DND-41 (cell line): ENCODE measurements at places on chromosomes 1 and 21.

DNA sequence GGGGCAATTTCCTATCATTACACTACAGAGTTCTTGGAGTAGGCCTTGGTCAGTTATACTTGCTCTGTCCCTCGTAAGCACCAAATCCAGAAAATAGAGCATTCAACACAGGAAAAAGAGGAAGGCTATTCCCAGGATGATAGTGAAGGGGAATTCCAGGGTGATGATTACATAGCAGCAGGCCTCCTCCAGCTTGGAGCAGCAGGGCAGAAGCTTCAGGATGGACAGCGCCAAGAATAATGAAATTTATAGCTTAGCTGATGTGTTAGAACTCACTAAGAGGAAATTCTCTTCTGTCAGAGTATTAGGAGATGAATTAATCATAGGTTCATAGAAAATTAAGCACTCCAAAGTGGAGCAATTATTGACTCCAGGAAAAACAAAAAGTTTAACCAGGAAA lies 10.8 kb upstream of the SMAP2 start:
- DNase-seq, result no peak

DNA sequence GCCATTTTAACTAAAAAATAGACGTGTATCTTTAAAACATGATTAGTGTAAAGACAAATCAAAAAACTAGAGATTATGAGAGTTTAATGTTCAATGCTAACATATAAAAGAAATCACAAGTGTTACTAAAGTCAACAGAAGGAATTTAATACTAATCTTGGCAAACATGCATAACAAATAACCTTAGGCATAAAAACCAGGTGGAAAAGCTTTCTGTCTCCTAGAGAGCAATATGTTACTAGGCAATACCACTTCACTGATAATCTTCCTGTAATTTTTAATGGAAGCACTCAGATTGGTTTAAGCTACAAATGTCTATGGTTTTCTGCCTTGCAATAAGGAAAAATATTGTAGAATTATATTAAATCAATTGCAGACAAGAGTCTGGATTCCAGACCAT lies 121.9 kb downstream of the NME7 start:
- DNase-seq, result no peak

DNA sequence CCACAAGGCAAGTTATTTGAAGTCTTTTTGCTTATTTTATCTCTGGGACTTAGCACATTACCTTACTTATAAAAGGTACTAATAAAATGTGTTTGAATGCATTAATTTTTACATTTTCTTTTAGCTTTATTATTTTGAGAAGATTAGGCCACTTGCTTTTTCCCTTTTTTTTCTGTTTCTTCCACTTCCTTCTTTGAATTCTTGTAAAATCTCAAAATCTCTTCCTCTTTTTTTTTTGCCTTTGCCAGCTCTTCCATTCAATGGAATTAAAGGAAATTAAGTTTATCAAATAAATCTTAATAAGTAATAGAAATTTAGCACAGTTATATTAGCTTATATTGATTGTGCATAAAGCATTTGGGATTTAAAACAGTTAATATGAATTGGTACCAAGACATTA lies 260.9 kb downstream of the SRGAP2C start:
- DNase-seq, result no peak

GRCh38 chr1:243693800-243694199 lies 156.2 kb downstream of the AKT3 start:
- no peak for DNase-seq

DNA sequence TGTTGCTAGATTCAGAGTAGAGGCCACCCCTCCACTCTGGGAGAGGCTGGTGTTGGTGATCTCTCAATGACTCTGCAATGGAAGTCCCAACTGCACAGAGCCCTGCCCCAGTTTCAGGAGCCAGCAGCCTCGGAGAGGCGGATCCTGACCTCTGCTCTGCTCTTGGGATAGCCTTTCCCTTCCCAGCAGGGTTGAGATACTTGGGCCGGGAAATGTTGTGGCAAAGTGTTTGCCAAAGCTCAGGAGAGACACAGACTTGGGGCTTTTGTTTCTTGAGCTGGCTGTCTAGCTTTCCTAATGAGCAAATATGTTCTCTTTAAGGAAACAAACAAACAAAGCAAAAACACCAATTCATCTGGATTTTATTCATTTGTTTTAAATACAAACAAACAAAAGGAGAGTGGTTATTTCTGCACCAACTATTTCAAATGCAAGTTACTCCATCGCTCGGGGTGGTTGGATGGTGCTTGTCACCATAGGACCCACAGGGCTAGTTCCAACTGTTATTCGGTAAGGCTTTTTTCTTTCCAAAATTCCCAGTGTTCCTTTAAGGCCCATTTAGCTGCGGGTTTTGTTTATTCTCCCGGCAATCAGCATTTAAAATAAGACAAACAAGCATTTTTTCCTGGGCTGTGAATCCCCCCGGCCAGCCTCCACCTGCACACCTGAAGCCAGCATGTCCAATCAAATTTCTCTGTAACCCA lies 193.9 kb upstream of the LMO4 start:
- DNase-seq, result no peak

- no peak for DNase-seq
Observed at GRCh38 chr21:45432575-45433255, 27.8 kb downstream of the COL18A1 start.

- DNase-seq, result no peak
Observed at GRCh38 chr1:160542303-160542945, 19.4 kb upstream of the SLAMF6 start.

DNA sequence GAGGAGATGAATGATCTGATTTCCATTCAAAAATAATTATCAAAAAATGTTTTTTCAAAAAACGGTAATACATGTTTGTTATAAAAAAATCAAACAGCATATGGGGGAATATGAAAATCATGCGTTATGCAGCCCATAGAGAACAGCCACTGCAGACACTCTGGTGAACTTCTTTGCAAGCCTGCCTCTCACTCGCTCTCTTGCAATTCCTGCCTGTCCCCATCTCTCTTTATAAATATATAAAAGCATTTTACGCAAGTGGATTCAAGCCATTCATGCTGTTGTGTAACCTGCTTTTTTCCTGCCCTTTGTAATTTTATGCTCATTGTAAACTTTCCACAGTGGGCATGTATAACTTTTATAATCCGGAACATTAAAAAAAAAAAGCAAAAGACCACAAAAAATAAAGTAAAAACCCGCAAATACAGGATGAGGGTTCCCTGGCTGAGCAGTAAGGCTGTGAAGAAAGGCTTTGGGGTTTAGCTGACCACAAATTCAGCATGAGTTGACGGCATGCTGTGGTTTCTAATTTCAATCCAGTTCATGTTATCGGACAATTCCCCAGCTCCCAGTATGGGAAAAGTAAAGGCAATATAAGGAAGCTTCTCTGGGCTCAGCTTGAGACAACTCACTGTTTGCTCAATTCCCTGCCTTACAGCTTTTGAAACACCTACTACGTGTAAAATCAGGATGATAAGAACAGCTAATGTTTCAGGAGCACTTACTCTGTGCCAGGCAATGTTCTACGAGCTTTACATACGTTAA lies 52.8 kb upstream of the ZBTB40 start:
- peak; percentile 18 for DNase-seq

DNA sequence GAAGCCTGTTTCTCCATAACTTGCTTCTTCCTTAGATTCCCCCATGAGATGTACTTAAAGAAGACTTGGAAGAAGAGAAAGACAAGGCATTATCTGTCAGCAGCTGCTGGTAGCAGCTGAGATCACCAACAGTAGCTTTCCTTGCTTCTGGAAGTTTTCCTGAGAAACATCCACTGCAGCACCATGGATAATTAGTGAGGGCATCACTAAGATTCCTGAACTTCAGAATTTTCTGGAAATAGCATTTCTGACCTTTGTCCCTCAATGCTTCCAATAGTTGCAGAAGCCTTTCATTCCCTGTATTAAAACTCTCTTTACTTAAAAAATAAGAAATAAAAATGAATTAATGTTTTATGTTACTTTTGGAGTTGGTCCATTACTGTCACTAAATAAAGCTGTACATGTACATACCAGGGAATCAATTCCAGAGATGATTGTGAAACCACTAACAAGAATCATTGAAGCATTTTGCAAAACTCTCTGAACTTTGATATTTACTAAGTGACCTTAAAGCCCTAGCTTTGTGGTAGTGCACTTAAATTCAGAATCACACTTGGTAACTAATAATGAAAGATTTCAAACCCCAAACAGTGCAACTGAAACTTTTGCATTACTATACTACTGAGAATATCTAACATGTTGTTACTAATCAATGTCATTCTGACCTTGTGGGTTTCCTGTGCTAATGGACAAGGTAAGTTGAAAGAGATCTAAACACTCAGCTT lies at the start of gene CFHR4:
CFHR4 (plus strand) TSS at position 538 of the 725 bp plus-strand sequence; CDS start at position 637, 99 bp downstream.
- no peak for DNase-seq

- no peak for DNase-seq
Observed at GRCh38 chr1:225936523-225936922, 4.5 kb downstream of the LEFTY2 start.

GRCh38 chr1:191963286-191963685 lies 195.0 kb upstream of the RGS18 start:
- no peak for DNase-seq

DNA sequence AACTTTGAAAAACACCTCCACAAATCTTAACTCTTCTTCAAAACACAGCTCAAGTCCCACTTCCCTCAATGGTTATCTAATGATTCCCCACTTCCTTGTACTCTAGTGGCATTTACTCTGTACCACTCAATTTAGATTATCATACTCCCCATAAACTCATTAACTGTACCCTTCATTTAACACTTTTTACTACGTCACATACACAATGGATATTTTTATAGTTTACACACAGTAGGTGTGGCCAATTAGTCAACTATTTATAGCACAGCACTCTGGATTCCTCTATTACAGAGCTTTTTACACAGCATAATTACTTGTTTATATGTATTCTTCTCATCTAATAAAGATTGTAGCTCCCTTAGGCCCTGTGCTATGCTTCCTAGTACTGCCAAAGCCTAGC lies 62.1 kb downstream of the FOXJ3 start:
- no peak for DNase-seq
